ENCODE measurements at places on chromosomes 2 and 18. TPM values are rescaled to one million over a fixed set of nuclear protein-coding genes. Genes with fewer than 3 reads are reported as not detected.

- DNase-seq, result peak; percentile 65
These were observed 16.3 kb downstream of the SLC3A1 start for GRCh38 chr2:44291281-44292248.

DNA sequence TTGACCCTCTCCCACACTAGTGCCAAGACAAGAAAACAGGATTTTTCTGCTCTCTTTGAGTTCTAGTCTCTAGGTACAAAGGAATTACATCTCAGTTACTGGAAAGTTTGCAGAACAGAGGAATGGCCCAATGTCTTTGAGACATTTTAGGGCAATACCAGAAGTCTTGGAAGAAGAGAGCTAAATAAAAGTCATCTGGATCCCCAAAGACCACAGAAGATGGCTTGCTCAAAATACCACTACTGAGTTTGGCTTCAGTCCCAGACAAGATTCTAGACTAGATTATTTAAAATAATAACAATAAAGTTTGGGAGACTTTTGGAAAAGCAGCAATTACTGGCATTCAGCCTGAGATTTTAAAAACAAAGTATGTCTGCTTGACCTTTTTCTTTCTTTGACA lies 61.9 kb upstream of the HK2 start:
- no peak for DNase-seq

DNA sequence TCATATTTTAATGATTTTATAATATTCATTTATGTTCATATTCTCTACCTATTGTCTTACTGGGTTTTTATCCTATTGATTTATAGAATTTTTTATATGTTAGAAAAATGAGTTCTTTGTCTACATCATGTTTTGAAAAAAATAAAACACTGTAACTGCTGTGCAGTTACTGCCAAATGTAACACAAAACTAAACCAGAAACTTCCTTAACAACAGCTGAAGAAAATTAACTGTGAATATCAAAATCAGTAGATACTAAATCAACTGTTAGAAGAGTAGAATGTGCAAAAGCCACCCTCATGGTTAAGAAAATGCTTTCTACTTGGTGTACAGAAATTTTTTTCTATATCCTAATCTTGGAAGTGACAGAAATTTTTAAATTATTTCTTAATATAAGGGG lies 69.5 kb downstream of the PTRHD1 start:
- DNase-seq, result no peak

GRCh38 chr2:71609441-71609840 lies 156.1 kb downstream of the DYSF start:
- DNase-seq, result no peak

DNA sequence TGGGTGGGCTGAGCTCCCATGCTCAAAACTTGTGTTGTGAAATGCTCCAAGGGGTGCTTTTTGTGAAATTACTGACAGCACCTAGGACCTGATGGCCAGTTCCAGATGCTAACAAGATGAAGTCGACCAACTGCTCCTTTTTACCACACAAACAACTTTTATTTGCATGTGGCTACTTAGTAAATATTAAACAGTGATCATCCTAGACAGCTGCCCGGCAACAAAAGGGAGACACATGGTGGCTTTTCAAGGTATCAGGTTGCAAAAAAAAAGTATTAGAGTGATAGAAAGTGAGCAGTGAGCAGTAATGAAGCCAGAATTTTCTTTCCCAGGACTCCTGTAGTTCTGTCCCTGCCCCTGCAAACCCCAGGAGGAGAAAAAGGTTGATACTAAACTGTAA lies 118.5 kb downstream of the RPIA start:
- DNase-seq, result no peak

GRCh38 chr18:45231617-45232016 lies 383.7 kb upstream of the SLC14A2 start:
- no peak for DNase-seq

- no peak for DNase-seq
These were observed 89.0 kb downstream of the FAM117B start for GRCh38 chr2:202723746-202724145.

DNA sequence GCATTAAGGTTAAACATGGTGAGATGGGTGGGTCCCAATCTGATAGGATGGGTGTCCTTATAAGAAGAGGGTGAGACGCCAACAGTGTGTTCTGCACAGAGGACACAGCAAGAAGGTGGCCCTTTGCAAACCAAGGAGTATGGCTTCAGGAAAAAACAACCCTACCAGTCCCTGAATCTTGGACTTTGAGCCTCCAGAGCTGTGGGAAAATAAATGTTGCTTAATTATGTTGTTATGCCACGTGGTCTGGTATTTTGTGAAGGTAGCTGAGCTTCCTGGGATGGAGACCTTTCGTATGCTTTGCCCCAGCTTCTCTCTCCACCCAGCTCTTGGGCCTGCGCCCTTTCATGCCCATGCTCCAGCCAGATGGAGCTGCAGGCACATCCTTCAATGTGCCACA lies 114.2 kb upstream of the EPC2 start:
- DNase-seq, result no peak

DNA sequence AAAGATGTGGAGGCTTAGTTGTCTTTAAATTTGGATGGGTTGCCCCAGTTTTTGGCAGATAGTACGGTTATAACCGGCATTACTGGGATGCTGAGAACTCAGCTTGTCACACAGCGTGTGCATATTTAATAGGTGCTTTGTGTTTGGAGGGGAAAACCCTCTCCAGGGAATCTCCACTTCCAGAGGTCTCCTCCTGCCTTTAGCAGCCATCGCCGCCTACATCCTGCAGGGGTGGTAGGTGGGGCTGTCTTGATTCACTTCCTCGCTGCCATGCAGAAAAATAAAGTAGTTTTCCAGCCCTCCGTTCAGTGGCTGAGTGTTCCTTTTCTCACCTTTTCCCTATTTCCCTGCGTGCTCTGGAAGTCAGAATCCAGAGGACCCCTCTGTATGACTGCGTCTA lies 76.4 kb downstream of the ITGB1BP1 start:
- DNase-seq, result no peak

RGPD4 gene
- total RNA-seq, result not detected

NT5DC4 gene
- not detected for total RNA-seq

HOXD9 gene
- total RNA-seq, result 1.8 TPM

CYP26B1 gene
- not detected for total RNA-seq

EPHA4 gene
- total RNA-seq, result 2.7 TPM

ZC3H6 gene
- total RNA-seq, result 5.6 TPM

SCN9A gene
- total RNA-seq, result 11.5 TPM

Measured in SJSA1 (cell line).